Astrocyte of the spinal cord (primary cell): ENCODE measurements at places on chromosomes 1 and 21.

- no peak for DNase-seq
These were observed 14.3 kb downstream of the PTAFR start for GRCh38 chr1:28162151-28162550.

GRCh38 chr1:232927830-232928505 is 22.4 kb upstream of the NTPCR start:
- no peak for DNase-seq

- DNase-seq = no peak
These were observed 23.6 kb upstream of the ARHGEF10L start for GRCh38 chr1:17515902-17516301.

- DNase-seq = no peak
These were observed 561 bp downstream of the OLFM3 start for GRCh38 chr1:101995984-101996745.

DNA sequence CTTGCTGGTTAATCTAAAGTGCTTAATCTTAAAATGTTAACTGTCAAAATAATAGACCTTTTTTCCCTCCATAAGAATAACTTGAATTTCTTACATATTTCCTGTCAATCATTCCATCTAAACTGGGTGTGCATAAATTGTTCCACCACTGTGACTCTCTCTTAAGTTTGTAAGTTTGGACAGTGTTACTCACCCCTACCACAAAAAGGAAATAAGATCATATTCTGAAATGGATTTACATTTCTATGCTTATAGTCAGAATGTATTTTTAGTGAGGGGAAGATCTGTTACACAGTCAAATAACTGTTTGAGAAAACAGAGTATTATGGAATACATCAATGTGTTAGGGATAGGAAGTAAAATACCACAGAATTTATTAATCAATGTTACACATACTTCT is 109.6 kb upstream of the DPYD start:
- DNase-seq = peak; percentile 70

DNA sequence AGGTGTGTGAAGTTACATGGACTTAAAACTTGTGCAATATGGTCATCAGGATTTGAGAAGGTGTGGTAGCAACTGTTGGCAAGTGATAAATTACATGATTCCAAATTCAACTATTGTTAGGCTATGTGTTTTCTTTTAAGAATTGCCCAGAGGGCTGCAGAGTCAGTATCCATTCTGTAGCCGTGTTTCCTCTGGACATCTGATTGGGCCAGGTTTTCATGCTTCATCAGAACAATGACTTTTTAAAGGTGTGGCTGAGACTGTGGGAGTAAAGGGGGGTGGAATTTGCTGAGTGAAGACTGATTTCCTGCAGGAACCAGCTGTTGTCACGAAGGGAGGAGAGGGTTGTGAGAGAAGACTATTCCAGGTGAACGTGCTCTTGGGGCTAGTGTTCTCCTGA is 1.7 kb upstream of the HRNR start:
- no peak for DNase-seq

- no peak for DNase-seq
These were observed 21.4 kb downstream of the SMG7 start for GRCh38 chr1:183493540-183494245.

GRCh38 chr1:34779526-34779925 is 1.5 kb upstream of the GJB3 start:
- no peak for DNase-seq

- no peak for DNase-seq
These were observed 25.5 kb upstream of the C1orf53 start for GRCh38 chr1:197876894-197877293.

DNA sequence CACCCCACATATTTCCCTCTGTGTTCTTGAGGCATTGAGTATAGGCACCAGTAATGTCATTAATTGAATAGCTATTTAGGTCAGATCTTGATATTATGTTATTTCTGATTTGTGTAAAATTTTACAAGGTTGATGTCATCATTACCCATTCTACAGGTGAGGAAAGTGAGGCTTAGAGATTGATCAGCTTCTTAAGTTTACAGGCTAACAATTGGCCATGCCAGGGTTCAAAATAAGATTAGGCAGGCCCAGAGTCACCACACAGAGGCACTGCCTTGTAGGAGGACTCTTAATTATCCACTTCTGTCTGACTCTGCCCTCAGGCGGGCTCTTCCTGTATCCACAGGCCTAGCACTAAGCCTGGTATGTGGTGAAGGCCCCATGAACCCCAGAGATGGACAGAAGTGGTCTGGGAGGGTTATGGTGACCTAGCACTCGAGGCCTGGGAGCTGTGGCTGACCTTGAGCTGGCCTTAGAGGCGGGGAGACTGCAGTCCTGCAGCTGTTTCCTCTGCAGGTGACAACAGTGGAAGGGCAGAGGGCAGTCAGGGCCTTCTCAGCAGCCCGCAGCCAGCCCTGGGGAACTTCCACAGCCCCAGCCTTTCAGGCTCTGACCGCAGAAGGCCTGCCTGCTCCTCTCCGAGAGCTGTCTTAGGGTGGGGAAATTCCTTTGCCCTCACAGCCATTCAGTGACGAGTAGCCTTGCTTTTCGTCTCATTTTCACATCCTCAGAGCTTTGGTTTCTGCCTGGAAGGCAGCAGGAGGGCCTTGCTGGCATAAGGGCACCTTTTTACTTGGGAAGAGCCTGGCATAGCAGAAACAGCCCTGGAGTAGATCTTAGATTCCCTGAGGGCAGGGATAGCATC is 12.2 kb downstream of the ZDHHC18 start:
- no peak for DNase-seq

GRCh38 chr21:15809818-15810217 is 80.0 kb downstream of the USP25 start:
- peak; percentile 35 for DNase-seq

DNA sequence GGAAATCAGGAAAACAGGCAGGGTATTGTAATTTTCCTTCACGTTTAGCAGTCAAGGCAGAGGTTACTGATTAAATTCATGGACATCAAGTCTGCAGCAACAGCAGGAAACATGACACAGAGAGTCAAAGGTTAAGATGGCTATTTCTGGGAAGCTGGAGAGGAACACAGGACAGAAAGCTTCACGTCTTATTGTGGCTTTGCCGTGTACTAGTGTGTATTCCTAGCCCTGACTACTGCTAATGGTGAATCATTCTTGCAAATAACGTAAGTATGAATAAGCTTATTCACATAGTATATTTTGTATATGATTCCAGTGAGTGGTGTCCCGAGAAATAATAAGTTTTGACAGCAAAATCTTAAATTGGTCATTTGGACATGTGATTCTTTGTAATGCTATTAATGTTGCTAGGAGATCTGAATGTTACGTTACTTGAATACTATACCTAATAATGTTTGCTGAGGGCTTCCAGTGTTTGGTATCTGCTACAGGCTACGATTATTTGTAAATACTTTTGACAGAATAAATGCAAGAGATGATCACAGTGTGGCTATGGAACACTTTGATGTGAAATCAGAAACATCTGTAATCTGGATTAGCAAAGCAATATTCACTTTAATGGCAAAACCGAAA is 77.4 kb downstream of the DISP1 start:
- peak; percentile 71 for DNase-seq

- DNase-seq = no peak
These were observed 13.7 kb upstream of the GUCA2A start for GRCh38 chr1:42178249-42178648.

- DNase-seq = no peak
These were observed 570.3 kb downstream of the LRRIQ3 start for GRCh38 chr1:73627723-73628122.

GRCh38 chr1:200131551-200132125 is 104.1 kb downstream of the NR5A2 start:
- DNase-seq = peak; percentile 6

DNA sequence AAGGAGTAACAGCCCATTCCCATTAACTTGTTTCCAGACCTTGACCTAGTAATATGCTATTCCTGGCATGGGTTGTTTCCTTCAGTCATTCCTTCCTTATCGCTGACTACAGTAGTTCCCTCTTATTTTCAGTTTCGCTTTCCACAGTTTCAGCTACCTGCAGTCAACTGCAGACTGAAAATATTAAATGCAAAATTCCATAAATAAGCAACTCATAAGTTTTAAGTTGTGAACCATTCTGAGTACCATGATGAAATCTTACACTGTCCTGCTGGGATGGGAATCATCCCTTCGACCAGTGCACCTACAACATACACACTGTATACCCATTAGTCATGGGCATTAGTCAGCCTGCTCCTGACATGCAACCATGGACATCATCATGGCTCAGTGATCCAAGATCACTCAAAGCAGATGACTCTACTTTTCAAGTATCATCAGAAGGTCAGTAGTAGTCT is 66.7 kb downstream of the CCDC30 start:
- DNase-seq = peak; percentile 25

DNA sequence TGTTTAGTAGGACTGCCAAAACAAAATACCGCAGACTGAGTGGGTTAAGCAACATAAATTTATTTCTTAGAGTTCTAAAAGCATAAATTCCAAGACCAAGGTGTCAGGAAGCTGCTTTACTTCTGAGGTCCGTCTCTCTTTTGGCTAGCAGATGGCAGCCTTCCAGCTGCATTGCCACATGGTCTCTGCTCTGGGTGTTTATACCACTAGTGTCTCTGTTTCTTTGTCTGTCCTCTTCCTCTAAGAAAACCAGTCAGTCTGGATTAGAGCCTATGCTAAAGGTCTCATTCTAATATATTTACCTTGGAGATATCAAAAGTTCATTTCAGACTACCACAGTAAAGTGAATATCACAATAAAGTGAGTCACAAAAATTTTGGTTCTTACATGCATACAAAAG is 519.8 kb downstream of the COL11A1 start:
- no peak for DNase-seq

- no peak for DNase-seq
These were observed 69.1 kb downstream of the WLS start for GRCh38 chr1:68163220-68163619.

- DNase-seq = no peak
These were observed 6.0 kb downstream of the ZCCHC17 start for GRCh38 chr1:31302709-31303441.

DNA sequence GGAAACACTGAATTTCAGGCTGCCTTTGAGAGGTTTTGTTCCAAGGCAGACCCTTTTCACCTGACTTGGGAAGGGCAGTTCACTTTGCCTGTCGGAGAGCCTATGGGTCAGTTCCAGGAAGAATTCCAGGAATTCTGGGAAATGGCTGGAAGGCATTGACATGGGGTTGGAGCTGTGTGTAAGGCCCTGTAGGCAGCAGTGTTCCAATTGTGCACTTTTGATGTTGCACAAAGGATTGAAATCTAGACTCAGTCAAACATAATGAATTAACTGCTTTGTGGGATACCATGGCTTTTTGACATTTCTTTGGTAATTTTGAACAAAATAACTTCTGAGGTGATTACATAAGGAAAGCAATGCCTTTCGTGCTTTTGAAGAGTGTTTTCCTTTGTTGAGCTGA is 184.6 kb downstream of the SDCCAG8 start:
- no peak for DNase-seq

DNA sequence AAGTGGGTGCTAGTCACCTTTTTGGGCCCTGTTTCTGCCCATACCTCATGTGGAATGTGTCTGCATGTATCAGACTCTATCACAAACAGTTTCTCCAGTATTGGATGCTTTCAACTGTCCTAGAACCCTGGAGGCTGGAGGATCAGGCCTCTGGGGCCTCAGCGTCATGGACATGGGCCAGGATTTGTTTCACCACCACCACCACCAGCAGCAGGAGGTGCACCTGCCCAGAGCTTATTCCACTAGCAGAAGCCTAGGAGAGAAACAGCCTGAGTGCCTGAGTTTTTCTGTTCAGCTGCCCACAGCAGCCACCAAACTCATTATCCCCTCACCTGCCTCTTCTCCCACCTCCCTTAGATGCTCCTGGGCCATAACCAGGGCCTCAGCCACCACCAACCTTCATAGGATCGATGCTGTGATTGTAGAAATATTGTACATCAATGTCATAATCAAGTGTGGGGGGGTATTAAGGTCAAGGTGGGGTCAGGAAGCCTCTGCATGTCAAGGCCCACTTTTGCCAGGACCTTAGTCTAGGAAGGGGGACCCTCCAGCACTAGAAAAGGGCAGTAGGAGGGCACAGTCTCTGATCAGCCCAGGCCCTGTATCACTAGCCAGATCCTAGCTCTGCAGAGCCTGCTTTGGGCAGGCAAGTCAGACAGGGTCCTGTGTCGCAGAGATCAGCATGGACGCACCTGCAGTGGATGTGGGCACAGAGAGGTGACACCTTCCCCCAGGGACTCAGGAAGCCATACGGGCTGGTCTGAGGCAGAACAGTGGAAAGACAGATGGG is 9.3 kb downstream of the DMAP1 start:
- no peak for DNase-seq

- DNase-seq = no peak
These were observed 6.9 kb upstream of the ZNF362 start for GRCh38 chr1:33249422-33249821.

DNA sequence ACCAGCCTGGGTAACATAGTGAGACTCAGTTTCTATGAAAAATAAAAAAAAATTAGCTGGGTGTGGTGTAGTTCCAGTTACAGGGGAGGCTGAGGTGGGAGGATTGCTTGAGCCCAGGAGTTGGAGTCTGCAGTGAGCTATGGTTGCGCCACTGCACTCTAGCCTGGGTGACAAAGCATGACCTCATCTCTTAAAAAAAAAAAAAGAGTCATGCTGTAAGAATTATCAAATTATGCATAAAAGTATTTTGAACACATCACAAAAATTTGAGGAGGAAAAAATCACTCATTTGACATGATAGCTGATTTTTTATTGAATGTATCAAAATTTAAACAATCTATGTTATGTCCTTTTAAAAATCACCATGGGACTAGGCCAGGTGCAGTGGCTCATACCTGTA is 17.8 kb downstream of the CCDC30 start:
- no peak for DNase-seq

DNA sequence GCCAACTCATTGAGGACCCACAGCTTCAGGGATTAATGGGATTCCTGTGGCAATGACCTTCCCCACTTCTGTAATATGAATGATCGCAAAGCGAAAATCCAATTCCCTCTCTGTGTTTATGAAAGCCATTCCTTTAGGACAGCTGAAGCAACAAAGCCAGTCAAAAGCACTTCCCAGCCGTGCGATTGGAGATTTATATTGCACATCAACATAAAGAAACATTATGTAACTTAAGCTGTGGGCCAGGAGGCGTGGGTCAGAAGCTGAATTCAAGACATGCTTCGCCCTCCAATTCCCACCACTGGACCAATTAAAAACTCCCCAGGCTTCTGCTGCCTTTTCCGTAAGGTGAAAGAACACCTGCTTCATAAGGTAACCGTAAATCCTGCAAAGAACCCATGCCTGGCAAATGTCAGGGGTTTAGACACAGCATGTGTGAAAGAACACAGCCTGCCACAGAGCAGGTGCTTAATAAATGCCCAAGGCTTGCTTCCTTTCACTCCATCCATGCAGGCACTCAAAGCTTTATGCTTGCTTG is 138.9 kb upstream of the SOD1 start:
- peak; percentile 81 for DNase-seq
